ENCODE measurements at places on chromosomes 7 and 10.

GRCh38 chr10:75647675-75648074, 216.3 kb downstream of the LRMDA start:
- no peak for DNase-seq

DNA sequence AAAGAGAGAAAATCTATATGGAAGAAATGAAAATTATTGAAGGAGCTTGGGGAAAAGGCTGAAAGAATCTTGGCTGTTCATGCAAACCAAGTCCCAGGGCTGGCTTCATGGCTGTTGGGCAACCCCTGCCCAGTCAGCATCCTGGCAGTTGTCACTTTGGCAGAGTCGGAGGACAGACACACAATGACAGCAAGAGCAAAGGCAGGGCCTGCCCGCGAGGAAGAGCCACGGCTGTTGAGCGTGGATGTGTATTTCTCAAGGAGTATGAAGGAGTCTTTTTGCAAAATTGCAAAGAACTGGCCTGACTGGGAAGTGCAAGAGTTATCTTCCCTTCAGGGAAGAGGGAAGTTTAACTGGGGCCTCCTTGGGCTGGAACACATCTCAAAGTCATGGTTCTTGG, 11.7 kb downstream of the PTPRE start:
- DNase-seq: no peak

- DNase-seq: no peak
Measured at GRCh38 chr7:2482725-2483451, 6.7 kb upstream of the GRIFIN start.

- peak; percentile 57 for DNase-seq
Measured at GRCh38 chr10:97991871-97992270, 38.5 kb downstream of the CRTAC1 start.

DNA sequence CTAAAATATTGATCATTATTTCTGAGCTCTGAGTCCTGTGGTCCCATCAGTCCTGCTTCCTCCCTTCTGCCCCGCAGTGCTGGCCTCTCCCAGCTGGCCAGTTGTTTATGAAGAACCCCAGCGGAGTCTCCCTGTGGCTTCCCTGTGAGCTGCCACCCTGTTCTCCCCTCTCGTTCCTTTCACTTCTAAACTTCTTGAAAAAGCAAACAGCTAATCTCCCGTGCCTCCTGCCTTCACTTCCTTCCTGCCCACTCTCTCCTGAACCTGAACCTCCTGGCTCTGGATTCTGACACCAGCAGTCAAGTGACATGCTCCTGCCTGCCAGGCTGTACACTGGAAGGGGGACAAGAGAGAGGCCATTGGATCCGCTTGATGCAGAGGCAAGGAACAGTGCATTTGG, 63.7 kb upstream of the ZPBP start:
- no peak for DNase-seq

- DNase-seq: no peak
Measured at GRCh38 chr10:63132651-63133055, 475 bp upstream of the NRBF2 start.

- DNase-seq: no peak
Measured at GRCh38 chr10:58384095-58384494, 1.1 kb upstream of the TFAM start.

GRCh38 chr10:13792006-13792405, 205.2 kb downstream of the PRPF18 start:
- DNase-seq: no peak

GRCh38 chr10:45407542-45407941, 33.5 kb downstream of the ALOX5 start:
- no peak for DNase-seq

DNA sequence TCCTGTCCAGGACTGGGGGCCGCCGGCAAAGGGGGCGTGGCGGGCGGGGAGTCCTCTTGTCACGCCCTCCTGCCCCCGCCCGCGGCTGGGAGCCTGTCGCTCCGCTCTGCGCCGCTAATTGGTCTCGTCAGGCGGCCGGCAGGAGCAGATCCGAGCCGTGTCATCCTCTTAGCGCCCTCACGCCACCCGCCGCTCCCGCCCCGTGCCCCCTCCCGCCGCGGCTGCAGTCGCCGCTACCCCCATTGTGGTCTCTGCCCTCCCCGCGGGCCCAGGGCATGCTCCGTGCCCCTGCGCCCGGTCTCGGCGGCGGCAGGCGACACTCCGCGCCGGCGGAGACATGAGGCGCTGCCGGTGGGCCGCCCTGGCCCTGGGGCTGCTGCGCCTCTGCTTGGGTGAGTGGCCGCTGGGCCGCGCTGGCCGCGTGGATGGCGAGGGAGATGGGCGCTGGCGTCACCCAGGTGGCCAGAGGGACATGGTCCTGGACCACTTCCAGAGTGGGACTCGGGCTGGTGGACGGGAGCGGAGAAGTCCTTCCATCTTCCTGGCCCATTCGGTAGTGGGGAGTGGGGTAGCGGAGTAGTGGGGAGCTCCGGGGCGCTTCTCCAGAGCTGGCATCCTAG, at the start of gene CDHR1:
CDHR1 (plus strand) TSS at position 114 of the 620 bp plus-strand sequence; CDS start at position 338, 224 bp downstream.
- DNase-seq: peak; percentile 51

DNA sequence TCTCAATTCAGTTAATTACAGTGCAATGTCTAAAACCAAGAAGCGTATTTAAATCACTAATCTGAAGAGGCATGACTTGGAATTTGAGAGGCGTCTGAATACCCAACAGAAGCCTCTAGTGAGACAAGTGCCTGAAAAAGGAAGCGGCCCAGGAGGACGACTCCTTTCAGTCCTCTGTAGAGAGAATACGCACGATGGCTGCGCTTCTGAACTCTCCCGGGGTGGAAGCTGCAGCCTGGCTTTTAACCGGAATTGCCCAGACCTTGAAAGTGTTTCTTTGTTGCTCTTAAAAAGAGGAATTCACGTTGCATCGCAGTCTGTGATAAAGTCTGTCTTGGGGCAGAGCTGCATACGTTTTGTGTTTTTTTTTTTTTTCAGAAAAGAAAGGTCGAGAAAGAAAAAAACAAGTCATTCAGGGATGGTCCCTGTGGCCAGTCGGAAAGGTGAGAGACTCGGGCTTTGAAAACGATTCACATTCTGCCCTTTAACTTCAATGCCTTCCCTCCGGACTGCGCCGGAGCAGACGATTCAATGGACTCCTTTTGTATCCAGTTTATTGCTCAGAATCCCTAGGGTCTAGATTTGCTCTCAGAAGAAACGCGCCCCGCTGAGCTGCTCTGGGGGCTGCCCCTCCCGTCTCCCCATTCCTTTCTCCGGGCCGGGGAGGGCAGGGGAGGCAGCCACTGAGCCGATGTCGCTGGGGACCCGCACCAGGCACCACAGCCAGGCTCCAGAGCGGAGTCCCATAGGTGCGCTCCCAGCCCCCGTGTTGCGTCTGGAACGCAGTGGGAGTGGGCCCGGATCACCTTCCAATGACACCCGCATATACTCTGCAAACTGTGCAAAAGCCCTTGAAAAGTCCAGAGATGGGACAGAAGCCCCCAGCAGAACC, 994 bp upstream of the PTF1A start:
- no peak for DNase-seq

DNA sequence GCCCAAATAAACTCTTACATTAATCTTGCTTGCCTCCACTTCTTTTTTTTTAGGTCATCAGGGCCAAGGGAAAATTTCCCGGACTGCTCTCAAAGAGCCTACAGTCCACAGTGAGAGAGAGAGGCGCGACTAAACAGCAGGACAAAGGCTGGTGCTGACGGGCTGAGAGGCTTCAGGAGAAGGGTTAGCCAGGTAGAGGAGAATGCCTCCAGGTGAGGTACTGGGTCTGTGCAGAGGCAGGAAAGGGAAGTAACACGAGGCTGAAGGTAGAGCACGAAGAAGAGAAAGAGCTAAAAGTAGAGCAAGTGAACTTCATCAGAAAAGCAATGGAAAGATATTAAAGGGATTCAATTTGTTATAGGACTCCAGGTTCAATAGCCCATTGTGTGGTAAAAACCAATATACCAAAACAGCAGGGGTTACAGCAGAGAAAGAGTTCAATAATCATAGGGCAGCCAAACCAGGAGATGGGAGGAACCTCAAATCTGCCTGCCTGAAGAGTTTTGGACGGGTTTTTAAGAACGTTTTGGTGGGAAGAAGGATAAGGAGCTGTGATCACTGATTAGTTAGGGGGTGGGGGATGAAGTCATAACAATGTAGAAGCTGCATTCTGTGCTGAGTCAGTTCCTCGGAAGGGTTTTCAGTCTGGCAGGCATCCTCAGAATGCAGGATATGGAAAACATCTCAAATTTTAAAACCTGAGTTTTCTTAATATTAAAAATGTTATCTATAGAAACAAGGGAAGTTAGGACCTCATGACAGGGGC, 171.5 kb downstream of the AKR1D1 start:
- DNase-seq: peak; percentile 46

DNA sequence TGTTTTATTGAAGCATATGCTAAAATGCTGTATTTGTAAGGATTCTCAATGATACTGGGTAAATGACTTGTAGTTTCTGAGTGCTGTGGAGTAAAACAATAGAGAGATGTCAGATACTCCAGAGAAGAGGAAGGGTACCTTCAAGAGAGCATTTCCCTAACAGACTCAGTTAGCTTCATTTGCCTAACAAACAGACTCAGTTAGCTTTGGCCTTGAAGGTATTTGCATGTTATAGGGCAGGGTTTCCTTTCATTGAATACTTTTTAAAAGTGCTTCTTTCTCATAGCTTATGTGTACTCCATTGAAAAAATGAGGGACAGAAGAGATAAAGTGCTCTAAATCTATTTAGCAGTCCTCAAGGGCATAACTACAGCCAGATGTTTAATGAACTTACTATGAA, 101.8 kb downstream of the CHN2 start:
- DNase-seq: no peak

DNA sequence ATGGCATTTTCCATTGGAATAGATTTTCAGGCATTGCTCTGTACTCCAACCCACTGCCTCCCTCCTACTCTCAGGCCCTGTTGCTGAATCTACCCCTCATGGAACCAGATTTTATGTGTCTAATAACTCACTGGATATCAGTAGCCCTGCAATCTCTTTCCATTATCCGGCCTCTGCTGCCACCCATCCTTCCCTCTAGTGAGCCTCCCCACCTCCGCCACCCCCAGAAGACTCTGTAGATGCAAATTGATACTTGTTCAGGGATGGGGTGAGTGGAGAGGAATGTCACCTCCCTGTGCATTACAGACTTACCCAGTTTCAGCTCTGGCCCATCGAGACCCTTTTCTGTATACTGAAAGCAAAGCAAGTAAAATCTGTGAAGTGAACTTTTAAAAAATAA, 52.3 kb upstream of the PHYHIPL start:
- no peak for DNase-seq

GRCh38 chr7:81031243-81031642, 112.4 kb upstream of the SEMA3C start:
- no peak for DNase-seq

DNA sequence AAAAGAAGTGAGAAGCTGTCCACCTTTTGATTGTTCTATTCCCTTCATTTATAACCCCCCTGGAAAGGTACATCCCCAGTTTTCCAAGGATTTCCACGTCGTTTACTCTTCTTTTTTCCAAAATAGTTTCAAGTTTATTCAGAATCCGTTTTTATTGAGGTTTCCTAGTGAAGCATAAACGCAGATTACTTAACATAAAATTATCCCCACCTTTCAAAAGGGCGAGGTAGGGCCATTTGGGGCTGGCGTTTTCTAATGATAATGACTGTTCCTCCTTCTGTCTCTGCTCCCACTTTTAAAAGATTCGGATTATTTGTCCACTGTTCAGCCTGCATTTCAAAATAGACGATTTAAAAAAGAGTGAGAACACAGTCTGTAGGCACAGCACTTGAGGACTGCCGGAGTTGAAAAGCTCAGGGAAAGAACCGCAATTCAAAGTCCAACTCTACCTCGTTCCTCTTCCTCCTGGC, 165.2 kb upstream of the PPP1R3A start:
- DNase-seq: no peak

DNA sequence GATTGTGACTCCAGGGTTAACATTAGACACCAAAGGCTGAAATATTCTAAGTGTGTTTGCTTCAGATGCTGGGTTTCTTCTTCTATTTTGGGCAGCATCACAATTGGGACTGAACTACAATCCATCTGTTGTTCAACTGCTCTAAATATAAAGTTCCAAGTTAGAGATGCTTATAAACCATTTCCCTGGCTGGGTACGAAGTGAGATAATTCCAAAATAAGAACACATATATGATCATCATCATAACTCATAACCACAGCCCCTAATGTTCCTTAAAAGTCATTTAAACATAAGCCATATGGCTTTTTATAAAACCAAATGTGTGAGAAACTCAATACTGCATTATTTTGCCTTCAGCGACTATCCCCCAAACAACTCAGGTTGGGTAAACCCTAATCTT, 28.8 kb downstream of the DNA2 start:
- DNase-seq: no peak

GRCh38 chr7:110010359-110010758, 1080.6 kb upstream of the LRRN3 start:
- no peak for DNase-seq

DNA sequence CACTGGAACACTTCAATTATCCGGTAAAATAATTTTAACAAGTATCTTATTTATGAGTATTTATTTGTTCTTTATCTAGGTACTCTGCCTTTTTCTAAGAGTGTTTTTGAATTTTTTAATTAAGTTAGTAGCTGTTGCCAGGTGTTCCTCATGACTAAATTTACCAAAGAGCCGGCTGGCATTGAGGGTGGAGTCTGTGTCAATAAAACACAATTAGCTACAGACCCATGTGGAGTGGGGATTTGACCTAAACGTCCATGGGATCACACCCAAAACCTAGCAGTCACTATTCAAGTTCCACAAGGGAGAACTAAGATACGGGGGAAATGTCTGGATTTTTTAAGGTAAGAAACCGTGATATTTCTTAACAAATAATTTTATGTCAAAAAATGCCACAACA, 9.8 kb downstream of the SLC16A12 start:
- no peak for DNase-seq

DNA sequence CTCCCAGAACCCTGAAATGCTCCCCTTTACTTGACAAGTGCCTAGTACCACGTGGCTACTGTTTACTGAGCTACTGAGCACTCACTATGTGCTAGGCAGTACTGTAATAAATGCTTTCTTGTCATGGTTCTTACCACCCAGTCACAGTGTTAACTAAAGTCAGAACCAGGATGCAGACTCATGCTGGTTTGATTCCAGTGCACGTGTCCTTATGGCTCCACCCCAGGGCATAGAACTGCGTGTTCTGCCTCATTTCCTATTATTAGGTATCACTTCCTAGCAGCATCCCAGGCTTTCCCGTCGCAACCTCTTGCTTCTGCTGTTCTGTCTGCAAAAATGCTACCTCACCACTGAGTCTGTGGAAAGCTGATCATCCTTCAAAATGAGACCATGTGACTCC, 71.7 kb upstream of the DOCK1 start:
- DNase-seq: no peak

GRCh38 chr7:50562136-50562535, 3.1 kb downstream of the DDC start:
- DNase-seq: no peak

Measured in astrocyte of the hippocampus (primary cell).